ENCODE measurements at places on chromosomes 5 and 9.

GRCh38 chr5:10400411-10400810 lies 41.3 kb upstream of the ROPN1L start:
- no peak for DNase-seq

GRCh38 chr5:157708866-157709265 lies 22.4 kb upstream of the THG1L start:
- no peak for DNase-seq

GRCh38 chr9:99162759-99163364 lies 57.9 kb downstream of the TGFBR1 start:
- DNase-seq = no peak

GRCh38 chr5:163586531-163586956 lies 81.1 kb downstream of the MAT2B start:
- DNase-seq = no peak

DNA sequence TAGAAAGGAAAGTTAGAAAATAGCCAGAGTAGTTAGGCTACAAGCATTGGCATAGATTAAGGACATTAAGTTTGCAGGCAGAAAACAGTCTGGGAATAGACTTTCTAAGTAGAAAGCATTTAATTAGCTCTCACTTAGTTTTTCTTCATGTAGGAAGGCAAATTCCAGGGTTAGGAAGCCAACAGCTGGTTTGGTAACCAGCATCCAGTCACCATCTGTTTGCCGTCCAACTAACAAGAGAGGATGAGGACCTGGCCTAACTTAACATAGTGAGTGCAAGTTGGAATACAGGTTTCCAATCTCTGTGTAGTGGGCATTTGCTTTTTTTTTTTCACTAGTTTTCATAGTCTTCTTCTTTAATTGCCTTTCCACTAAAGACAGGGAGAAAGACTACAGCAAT lies 121.7 kb upstream of the NR3C1 start:
- DNase-seq = no peak

GRCh38 chr5:179798144-179798770 lies 4.5 kb downstream of the LTC4S start:
- no peak for DNase-seq

All from stimulated activated CD8-positive, alpha-beta memory T cell treated with anti-CD3 and anti-CD28 coated beads, Interleukin-7, amount 100 ng/mL, for 1 hour (primary cell).